NCI-H510A treated with DMSO at 0.1 percent for 48 hours (cell line): ENCODE measurements at places on chromosomes 2 and 18.

DNA sequence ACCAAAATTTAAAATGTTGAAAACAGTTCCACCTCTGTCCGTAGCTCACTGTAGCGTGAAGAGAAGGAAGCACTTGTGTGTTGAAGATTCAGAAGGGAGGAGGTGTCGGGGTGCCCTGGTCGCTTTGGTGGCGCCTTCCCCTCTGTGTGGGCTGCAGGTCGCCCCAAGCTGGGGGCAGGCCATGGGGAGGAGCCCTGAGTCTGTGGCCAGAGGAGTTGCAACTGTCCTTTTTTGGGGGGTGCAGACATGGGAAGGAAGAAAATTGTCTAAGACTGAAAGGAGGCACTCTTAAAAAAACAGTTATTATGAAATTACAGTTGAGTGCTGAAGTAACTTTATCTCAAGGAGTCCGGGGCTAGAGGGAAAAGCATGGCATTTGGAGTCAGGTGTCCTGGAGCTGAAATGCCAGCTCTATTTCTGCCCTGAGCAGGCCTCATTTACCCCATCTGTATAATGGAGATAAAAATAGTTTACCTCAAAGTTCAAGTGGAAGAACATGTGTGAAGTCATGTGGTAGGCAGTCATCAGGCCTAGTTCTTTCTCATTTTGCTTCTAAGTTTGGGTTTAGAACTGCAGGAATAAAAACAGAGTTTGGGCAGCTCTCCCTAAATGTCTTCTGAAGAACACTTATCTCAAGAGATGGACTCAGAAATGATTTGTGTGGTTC, 82.1 kb downstream of the RNF144A start:
- no peak for DNase-seq

DNA sequence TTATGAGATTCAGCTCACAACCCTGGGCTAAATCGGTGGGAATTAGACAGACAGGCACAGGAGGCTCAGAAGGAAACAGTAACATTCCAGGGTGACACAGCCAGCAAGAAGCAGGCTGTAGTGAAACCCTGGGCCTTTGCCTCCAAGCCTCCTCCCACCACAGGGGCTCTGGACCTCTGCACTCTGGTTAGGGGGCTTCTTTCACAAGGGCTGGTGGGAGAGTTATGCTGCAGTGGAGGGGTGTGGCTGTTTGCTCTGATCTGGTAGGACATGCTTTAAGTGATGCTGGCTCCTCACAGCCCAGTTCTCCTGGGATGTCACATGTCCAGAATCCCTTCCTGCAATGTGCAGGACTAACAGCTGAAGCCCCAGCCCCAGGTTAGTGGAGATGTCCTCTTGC, 109.9 kb downstream of the TGFA start:
- DNase-seq: no peak

DNA sequence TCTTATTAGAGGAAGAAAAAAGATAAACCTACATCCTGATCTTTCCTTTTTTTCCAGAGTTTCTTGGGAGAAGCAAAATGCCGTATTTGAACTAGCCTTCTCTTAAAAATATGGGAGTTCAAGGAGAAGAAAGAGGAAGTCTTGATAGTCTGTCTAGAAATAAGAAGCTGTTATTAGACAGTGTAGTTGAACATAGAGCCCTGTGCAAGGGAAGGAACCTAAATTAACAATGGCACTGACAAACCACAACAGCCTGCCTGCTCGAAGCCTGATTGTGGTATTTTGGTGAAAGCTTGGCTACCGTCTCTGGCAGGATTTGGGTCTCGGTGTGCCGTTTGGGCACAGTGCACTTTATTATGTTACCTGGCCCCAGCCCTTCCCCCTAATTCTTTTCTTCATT, 17.1 kb downstream of the SMARCAL1 start:
- DNase-seq: no peak

- DNase-seq: peak; percentile 60
These were observed 21.4 kb upstream of the STON1 start for GRCh38 chr2:48508461-48509124.

DNA sequence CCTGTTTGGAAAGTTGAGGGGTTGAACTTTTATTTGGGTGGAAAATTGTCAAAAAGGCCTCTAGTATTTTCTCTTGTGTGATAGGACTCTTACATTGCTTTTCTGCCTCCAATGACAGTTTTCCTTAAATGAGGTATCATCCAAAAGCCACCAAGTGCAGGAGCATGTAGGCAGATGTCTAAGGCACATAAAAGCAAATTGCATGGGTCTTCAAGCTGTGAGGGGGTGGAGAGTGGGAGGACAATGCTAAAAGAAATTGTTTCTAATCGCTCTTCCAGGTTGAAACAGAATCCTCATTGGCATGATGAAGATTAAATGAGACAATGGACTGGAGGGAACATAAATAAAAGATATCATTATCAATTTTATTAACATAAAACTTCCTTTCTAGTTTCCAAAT, 6.8 kb downstream of the TACR1 start:
- DNase-seq: no peak

DNA sequence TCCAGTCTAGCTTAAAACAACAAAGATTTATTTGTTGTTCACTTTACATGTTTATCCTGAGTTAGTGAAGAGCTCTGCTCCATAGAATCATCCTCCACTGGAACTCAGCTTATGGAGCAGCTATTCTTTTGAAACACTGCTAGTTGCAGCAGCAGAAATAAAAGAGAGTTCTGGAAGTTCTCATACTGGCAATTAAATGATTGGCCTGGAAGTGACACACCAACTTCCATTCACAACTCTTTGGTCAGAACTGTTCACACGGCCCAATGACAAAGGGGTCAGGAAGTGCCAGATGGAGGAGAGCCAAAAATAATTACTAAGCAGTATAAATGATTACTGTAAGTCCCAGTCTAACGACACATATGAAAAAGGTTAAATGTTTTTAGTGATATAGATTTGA, 39.1 kb downstream of the FBXO11 start:
- DNase-seq: no peak

GRCh38 chr2:110114831-110115255, 779 bp downstream of the MALL start:
- no peak for DNase-seq

DNA sequence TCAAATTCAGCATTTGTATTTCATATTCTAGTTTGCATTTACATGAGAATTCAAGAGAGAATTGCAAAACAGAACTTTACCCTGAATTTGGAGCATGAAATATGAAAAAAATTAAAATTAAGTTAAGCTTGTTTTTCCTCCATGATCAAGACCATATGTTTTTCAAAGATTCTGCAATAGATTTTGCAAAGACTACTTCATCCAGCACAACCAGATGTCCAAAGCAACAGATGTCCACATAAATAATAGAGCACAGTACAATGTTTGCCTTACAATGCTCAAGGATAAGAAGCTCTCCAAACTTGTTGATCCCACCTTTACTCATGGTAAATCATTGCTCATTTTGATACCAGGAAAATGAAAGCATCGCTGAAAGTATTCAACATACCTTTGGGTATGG, 25.6 kb downstream of the FAP start:
- DNase-seq: no peak

DNA sequence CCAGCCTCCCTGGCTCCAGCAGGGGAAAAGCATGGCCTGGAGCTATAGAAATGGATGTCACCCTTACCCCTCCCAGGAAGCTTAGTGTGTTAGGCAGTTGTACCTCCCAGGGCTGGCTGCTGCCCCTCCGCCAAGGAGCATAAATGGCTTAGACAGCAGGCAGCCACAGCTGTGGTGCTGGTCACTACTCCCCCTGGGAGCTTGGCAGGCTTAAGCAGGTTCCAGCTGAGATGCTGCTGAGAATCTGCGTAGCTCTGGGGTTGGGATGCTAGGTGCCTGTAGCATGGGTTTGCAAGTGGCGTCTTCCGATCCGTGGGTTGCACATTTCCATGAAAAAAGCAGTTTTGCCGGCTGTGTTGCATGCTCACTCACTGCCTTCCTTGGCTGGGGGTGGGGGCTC, 369.7 kb downstream of the CTNNA2 start:
- DNase-seq: no peak

GRCh38 chr18:13481820-13482617, 244.3 kb downstream of the FAM210A start:
- no peak for DNase-seq

GRCh38 chr2:56077359-56077915, 106.4 kb upstream of the CCDC85A start:
- DNase-seq: no peak

DNA sequence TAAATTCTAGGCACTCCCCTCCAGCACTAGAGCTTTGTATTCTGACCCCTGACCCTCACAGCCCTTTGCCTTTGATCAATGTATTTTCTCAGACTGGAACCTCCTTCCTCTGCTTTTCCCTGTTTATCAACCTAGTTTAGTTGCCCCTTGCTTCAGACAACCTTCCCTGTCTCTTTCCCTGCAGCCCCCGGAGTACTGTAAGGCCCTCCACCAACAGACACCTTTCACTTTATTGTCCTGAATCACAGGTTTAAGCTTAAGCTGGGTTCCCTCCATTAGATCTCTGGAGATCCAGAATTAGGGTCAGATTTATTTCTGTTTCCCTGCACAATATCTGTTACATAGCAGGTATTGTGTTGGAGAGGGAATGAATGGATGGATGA, 140.2 kb downstream of the DDX1 start:
- DNase-seq: no peak

DNA sequence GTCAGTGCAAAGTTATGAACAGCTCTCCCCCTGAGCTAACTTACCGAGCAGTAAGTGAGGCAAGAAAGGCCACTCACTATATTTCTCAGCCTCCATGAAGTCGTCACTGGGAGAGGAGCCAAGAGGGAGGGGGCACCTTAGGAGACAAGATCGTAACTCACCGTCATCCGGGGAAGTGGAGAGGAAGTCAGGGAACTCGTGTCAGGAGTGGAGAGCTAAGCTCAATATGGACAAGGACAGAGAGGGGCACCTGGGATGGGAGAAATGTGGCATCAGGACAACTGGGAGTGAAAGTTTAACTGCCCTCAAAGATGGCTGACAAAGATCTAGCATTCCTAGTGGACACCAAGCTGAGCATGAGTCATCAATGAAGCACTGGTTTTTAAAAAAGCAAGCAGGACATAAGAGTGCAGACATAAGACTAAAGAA, 37.1 kb downstream of the BCL11A start:
- no peak for DNase-seq

DNA sequence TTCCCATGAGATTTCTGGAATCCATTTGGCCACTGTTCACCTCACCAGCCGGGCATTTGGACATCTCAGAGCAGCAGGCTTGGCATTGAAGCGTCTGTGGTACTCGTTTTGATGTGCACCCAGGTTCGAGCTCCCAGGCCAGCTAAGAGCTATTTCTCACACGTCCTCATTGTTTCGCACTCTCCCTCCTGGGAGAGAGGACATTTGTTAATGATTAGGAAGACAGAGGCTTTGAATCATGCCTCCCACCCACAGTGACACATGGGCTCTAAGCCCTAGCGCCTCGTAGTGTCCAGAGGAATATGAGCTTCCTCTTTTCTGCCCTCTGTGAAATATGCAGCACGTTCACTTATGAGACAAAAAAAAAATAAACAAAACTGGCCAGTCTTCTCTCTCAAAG, 361.8 kb downstream of the RND3 start:
- DNase-seq: no peak

GRCh38 chr2:69890881-69891280, 2.9 kb upstream of the SNRNP27 start:
- DNase-seq: no peak

GRCh38 chr2:54968561-54969218, 81.6 kb downstream of the RTN4 start:
- no peak for DNase-seq

DNA sequence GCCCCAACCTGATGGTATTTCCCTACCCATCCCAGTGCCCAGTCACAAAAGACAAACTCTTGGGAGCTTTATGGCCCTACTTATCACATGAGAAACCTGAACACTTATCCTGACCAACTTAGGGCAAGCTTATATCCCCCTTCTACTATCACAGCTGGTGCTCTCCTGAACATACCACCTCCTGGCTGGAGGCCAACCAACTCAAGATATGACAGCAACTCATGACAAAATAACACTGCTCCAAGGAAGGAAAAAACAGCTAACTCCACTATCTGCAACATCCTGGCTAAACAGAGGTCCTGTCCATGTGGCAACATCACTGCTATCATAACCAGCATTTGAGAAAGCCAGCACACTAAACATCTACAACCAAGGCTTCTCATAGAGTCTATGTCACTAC, 20.9 kb upstream of the CLASP1 start:
- no peak for DNase-seq

GRCh38 chr2:230411570-230412370, 4.2 kb upstream of the SP100 start:
- peak; percentile 97 for DNase-seq

DNA sequence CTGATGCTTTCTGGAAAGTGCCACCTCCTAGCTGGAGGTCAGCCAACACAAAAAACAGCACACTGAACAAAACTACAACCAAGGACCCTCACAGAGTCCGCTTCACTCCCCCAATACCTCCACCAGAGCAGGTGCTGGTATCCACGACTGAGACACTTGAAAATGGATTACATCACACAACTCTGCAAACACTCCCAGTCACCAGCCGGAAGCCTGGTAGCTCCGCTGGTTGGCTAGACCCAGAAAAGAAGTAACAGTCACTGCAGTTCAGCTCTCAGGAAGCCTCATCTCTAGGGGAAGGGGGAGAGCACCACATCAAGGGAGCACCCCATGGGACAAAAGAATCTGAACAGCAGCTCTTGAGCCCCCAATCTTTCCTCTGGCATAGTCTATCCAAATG, 175.4 kb downstream of the LCLAT1 start:
- peak; percentile 69 for DNase-seq

- DNase-seq: no peak
These were observed 45.5 kb upstream of the ZSWIM2 start for GRCh38 chr2:186894478-186894877.

- no peak for DNase-seq
These were observed 18.2 kb upstream of the SOX11 start for GRCh38 chr2:5674026-5674340.

DNA sequence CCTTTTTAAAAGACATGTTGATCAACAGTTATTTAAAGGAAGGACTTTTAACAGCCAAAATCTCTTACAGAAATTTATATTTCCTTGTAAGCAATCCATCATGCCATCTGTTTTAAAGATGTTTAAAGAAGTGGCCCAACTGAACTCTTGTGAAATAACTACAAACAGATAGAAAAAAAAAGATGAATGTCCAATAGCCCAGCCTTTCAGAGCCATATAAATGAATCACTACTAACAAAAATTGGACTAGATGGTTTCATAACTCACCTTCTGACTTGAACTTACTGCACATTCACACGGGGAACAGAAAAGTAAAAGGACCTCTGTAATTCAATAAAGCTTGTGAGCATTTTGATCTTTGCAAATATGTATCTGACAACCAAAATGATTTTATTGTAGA, 319.0 kb upstream of the CHAC2 start:
- no peak for DNase-seq

GRCh38 chr2:233112329-233112728, 52.2 kb downstream of the INPP5D start:
- DNase-seq: no peak

DNA sequence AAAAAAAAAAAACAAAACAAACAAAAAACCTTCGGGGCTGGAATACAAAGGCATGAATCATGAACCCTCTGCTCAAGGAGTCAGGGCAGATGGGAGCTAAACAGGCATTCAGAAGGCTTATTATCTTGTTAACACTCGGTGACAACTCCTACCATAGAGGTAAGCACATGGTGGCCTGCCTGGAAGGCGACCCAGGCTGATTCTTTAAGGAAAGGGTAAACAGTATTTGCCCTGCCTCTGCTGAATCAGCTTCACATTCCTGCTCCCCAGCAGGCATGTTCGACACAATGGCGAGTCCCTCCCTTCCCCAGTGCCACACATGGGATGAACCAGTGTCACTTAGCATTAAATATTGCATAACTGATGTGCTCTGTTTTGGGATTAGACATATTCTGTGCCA, 191.9 kb downstream of the ARL4C start:
- no peak for DNase-seq
